ENCODE measurements at places on chromosomes 6 and 20.

DNA sequence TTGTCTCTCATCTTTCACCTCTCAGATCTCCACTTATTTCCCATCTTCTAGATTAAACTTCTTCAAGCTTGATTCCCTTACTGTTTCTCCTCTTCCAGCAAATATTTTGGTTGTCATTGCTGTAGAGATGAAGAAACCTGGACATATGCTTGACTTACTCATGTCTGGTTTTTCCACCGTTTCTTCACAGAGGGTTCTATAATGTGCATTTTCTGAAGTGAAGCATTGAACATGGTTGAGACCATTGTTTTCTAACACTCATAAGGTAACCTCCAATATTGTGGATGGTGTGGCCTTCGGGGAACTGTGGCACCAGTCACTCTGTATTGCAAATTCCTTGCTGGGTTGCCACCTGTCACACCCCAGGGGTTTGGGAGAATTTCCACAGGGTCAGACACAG lies 237.2 kb downstream of the PLCB1 start:
- DNase-seq = no peak

- DNase-seq = no peak
These were observed 181.1 kb downstream of the ERMARD start for GRCh38 chr6:169932491-169932890.

GRCh38 chr6:52632011-52632410 lies 38.9 kb upstream of the TMEM14A start:
- no peak for DNase-seq

DNA sequence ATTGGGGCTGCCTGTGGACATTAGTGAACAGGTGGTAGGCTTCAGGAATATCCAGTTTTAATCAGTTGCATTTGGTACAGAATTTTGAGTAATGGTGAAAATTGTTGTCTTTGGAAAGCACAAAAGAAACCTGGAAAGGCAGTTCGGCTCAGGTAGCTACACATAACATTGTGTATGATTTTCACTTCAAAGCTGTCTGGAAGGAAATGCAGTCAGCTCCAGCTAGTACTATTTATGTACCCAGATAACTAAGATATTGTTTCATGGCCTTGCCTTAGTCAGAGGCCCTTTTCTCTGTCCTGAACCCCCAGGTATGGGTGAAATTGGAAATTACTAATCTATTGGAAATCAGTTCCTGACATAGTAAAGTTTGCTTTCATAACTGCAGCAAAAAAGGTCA lies 195.6 kb upstream of the UST start:
- DNase-seq = no peak

DNA sequence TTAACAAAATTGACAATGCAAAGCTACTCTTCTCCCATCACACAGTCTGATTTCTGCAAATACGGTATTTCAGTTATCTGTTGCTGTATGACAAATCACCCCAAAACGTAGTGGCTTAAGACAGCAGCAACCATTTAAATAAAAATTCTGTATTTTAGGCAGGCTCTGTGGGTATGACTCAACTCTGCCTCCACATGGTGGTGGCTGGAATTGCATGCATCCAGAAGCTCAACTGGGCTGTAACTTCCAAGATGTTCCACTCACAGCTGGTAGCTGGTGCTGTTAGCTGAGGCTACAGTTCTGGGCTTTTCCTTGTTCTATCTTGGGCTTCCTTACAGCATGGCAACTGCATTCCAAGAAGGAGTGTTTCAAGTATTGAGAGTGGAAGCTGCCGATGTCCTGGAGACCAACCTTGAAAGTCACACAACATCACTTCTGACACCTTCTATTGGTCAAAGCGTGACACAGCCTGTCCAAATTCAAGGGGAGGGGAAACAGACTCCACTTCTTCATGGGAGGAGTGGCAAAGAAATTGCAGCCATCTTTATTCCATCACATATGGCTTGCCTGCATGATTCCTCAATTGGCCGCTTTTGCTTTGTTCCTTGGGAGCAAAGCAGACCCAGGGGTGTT lies 39.7 kb upstream of the TULP1 start:
- no peak for DNase-seq

DNA sequence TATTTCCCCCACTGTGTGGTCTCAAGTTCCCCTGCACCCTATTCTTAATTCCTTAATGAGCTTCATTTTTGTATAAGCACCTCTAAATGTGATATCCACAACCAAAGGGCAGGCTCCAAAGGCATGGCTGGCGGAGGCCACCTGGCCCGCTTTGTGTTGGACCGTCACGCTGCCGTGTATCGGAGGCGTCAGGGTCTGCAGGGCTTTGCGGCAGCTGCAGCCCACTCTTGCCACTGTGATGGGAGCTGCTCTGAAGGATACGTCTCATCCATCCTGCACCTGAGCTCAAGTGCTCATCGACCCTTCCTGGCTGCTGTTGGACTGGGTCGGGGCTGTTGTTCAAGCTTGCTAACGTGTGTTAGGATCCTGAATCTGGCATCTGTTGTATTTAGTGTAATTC lies 177.6 kb downstream of the ARID1B start:
- no peak for DNase-seq

- DNase-seq = no peak
These were observed 171.5 kb downstream of the CARMIL1 start for GRCh38 chr6:25450469-25451198.

DNA sequence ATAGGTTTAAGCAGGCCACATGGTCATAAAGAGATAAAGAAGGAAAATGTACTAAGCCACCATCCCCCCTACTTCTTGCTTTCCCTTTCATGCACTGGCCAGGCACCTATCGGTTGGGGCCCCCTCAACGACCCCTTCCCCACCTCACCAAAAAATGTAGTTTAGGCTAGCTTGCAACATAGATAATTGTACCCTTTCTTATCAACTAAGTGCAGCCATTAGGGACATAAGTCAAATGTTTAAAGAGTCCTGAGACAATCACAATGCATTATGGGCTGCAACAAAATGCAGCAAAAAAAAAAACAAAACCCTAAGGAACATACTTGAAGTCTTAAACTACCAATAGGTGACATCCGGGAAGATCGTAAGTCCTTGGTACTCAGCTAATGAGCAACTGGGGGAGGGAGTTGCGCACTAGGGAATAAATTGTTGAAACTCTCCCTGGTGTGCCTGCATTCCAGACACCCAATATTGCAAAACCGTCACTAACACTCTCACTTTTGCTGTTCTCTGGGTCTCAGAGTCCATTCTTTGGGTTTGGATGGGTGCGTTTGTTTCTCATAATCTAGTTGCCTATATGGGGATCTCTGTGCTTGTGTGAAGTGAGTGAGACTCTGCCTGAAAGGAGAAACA lies 12.4 kb upstream of the HLA-G start:
- no peak for DNase-seq

DNA sequence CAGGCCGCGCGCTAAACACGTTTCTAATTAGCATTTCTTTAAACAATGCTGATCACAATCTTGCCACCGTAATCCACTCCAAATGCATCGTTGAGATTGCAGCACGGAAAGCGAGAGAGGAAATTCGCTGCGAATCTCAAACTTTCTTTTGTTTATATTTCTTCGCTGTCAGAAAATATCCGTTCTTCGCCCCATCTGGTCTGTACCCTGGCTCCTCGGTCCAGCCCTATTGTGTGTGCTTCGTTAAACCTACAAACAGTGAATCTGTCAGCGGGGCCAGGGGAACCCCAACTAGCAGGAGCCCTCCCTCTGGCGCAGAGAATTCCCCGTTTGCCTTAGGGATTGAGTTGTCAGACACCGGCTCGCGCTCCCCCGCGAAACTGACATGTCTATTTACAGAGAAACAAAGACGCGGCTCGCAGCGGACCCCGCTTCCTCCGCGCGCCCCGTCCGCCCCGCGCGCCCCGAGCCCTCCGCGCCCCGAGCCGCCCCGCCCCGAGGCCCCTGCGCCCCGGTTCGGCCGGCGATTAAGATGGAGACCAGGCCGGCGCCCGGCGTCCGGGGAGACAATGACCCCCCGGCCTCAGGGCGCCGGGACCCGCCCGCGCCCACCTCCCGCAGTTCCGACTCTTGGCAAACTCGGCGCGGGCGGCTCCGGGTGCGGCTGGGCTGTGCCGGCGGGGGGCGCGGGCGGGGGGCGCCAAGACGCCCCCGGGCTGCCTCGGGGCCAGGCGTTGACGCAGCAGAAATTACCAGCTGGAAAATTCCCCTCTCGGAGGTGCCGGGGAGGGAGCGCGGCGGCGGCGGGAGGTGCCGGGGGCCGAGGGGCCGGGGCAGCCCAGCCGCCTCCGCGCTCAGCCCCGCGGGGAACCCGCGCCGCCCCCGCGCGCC lies 874 bp downstream of the ZBTB46 start:
- DNase-seq = peak; percentile 26

- no peak for DNase-seq
These were observed 16.7 kb downstream of the LEMD2 start for GRCh38 chr6:33772082-33772830.

DNA sequence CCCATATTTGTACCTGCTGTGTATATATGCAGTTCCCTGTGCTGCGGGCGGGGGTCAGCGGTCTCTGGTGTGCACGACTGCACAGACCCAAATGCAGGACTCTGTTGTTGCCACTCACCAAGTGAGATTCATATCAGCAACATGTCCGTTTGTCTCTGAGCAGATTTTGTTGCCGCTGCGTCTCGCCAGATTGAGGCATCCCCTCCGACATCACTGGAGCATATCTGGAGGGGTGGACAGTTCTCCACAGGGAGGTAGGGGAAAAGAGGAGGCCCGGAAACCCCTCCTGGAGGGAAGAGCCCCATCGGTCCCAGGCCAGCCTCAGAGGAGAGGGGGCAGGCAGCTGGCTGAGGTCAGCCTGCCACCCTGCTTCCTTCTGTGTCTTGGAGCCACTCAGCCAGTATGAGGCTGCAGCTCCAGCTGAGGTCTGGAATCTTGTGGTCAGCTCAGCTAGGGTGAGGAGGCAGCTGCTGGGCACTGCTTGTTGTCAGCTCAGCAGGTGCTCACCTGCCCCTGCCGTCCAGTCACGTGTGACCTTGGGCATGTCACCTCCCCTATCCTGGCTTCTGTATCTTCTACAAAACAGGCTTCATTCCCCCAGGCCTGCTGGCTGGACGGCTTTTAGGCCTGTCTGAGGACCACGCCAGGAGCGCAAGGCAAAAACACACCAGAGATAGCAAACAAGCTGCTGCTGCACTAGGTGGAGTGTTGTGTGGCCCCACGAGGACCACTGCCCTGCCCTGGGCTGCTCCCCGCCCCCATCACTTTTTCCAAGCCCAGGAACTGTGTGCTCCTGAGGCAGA lies 47.1 kb downstream of the HNF4A start:
- DNase-seq = no peak

DNA sequence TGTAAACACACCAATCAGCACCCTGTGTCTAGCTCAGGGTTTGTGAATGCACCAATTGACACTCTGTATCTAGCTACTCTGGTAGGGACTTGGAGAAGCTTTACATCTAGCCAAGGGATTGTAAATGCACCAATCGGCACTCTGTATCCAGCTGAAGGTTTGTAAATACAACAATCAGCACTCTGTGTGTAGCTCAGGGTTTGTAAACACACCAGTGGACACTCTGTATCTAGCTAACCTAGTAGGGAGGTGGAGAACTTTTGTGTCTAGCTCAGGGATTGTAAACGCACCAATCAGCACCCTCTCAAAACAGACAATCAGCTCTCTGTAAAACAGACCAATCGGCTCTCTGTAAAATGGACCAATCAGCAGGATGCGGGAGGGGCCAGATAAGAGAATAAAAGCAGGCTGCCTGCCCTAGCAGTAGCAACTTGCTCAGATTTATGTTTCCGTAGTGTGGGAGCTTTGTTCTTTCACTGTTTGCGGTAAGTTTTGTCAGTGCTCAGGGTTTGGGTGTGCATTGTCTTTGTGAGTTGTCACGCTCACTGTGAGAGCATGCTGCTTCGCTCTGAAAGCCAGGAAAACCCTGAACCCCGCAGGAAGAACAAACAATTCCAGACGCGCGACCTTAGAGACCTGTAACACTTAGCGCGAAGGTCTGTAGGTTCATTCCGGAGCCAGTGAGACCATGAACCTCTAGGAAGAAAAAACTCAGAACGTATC lies 37.0 kb downstream of the RIOK1 start:
- DNase-seq = no peak

GRCh38 chr6:105136431-105137350 lies 43.1 kb downstream of the POPDC3 start:
- DNase-seq = peak; percentile 57

GRCh38 chr6:144544266-144544830 lies 259.2 kb downstream of the UTRN start:
- DNase-seq = no peak

DNA sequence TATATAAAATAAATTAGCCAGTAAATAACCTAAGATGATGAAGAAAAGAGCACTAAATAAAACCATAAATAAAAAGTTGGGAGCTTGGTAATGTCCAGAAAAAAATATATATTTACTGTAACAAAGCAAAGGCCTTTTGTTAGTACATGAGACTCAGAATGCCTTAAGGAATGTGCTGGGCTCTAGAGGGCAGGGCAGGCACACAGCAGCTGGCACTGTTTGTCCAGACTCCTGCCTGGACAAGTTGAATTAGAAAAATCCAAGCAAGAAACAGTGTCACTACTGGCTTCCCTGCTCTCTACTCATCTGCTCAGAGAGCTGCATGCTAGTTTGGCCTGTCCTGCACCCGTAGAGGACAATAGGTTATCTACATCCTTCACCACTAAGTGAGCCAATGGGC lies 8.8 kb downstream of the DEFB129 start:
- DNase-seq = peak; percentile 34

GRCh38 chr6:75210885-75211739 lies 5.3 kb upstream of the COL12A1 start:
- peak; percentile 60 for DNase-seq

DNA sequence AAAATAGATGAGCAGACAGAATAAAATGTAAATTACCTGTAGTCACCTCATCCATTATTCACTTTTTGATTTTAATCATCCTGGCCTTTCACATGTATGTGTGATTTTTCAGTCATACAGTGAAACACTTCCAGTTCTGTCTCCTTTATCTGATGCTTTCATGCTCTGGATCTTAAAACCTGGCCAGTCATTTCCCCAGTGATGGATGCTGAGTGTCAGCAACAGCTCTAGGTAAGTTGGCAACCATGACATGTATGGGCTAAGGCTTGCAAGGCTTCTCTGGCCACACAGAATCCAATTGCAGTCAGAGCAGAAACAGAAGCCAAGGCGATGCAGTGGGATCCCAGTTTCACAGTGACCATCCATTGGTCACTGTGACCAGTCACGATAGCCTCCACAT lies 35.8 kb downstream of the FBXO9 start:
- no peak for DNase-seq

DNA sequence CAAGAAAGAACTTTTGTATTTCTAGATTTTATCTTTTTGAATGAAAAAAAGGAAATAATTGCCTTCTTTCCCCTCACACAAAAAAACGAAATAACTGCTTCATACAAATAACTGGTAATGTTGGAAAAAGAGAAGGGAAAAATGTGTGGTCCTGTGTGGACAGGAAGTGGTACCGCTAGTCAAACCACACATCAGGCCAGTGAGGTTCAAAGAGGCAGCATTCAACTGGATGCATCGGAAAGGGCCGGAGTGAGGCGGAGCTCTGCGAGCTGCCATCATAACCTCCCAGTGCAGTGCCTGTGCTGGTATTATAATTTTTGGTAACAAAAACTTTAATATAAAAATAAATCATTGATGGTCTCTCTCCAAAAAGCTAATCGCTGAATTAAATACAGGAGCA lies 111.2 kb downstream of the IRF4 start:
- no peak for DNase-seq

GRCh38 chr20:36929691-36930090 lies 21.8 kb downstream of the SAMHD1 start:
- DNase-seq = no peak

- DNase-seq = no peak
These were observed 9.3 kb downstream of the TRIM15 start for GRCh38 chr6:30172681-30173080.
